ENCODE measurements at places on chromosomes 11 and 22.
A peak's percentile ranks its signal among the peaks of the same experiment; 100 is the strongest.

- DNase-seq = no peak
These were observed 1447.5 kb downstream of the BRD1 start for GRCh38 chr22:48380016-48380665.

GRCh38 chr11:76026281-76026680 is 180.0 kb downstream of the WNT11 start:
- no peak for DNase-seq

DNA sequence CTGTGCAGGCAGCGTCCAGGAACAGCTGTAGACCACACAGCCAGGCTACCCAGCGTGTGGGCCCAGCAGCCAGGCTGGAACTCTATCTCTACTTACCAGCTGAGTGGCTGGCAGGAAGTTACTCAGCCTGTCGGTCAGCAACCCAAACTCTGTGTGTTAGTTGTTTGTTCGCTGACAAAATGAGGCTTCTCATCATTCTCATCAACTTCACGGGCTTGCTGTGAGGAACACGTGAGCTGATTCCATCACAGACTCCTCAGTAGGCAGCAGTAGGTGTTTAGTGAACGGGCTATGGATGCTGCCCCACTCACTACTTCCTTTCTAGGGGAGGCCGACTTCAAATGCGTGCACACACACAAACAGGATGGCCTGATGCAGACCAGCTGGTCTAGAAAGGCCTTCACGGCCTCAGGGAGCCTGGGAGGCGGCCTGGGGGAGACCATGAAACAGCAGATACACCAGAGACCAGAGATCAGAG is 830 bp upstream of the SPDYC start:
- DNase-seq = no peak

DNA sequence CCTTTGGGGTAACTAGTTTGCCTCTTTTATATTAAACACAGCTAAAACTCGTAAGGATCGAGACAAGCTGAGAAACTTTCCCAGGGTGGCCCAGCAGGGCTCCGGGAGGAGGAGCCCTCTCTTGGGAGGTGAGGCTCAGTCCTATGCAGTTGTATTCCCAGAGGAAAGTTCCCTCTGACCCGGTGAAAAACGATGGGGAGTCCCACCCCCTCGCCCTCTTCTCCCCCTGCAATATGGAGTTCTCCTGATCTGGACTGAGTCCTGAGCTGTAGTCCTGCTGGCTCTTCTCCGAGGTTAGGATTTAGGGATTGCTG is 1.3 kb downstream of the NTM start:
- no peak for DNase-seq

GRCh38 chr11:78424334-78425270 is 7.0 kb upstream of the GAB2 start:
- no peak for DNase-seq

DNA sequence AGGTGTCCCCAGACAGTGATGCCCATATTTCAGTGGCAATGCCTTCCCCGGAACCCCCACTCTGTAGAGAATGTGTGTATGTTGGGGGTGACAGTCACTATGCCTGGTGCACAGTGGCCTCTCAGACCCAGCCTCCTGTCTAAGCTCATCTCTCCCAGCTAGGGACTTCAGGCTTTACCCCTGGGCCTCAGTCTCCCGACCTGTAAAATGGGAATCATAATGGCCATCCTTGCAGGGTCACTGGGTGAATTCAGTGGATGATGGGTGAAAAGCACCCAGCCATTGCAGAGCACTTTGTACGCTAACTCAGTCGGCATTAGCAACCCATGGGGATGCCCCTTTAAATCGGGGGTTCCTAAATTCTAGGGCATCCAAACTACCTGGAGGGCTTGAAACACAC is 18.9 kb downstream of the FGF3 start:
- DNase-seq = no peak

- DNase-seq = no peak
These were observed 17.5 kb upstream of the SHISAL1 start for GRCh38 chr22:44330188-44330743.

DNA sequence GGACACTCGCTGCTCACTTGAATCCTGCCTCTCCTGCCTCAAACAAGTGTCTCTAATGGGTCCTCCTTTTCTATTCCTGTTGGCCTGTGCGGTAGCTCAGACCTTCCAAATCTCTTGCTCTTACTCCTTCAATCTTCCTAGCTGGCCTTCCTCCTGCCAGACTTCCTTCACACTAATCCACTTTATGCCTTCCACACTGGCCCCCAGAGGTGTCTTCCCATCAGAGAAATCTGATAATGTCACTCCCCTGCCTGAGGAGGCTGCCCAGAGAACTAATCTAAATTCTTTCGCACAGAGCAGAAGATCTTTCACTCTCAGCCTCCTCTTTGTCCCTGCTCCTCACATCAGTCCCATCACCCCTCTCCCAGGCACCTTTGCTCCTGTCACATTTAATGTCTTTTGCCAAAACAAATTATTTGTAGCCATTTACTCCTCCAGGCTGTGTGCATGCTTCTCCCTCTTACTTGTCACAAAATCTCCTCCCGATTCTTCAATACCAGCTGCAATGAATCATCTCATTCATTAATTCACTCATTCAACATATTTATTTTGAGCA is 175.7 kb downstream of the MAML2 start:
- DNase-seq = no peak

GRCh38 chr11:84924154-84924692 is 702.9 kb downstream of the DLG2 start:
- DNase-seq = no peak

- peak; percentile 74 for DNase-seq
These were observed 1.2 kb downstream of the DDX17 start for GRCh38 chr22:38504731-38505540.

DNA sequence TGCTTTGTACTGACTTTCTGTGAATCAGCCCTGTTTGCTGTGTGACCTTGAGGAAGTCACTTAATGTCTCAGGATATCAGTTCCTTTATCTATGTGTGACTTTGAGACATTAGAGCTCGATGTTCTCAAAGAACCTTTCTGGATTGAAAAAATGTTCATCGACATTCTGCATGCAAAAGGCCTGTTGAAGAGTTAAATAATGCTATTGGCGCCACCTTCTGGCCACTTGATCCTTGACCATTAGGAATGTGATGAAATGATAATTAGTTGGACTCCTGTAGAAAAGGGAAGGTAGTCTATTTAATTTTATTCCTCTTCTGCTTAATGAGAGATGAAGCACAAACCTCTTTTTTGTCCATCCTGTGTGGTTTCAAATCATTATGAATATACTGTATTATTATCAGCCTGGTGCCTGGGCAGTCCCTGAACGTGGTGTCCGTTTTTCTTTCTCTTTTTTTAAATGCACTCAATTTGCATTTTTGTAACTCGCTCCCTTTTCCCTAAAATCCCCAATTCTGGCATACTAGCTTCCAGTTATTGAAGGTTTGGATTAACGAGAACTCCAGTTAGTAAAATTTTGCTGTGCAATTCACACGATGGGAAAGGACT is 20.7 kb downstream of the ELF5 start:
- peak; percentile 67 for DNase-seq

DNA sequence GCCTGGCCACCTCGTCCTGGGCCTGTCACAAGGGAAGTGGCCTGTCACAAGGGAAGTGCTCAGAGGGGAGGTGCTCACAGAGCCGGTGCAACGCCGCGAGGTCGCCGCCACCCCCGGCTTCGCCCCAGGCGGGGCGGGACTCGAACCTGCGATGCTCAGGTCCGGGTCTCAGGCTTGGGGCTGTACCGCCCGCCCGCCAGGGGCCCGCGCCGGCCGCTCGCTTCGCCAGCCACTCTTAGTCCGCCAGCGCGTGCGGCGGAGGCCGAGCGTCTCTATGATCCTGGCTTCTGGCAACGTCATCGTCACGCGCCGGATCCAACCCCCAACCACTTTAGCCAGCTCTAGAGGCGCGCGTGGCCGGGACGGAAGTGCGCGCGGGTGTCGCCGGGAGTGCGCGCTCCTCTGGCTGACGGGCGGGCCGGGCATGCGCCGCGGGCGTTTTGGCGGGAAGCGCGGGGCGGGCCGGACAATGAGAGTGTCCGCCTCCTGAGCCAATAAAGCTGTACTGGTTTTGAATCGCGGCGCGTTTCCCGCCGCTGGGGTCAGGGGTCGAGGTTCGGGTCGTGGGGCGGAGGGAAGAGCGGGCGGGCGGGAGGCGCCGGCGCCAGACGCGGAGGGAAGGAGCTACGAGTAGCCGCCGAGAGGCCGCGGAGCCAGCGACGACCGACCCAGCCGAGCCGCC is at the start of gene TRMT2A:
TSS of gene TRMT2A (minus strand) at position 276 of the 682 bp plus-strand sequence. CDS start 320 bp downstream, outside the sequence.
- peak; percentile 97 for DNase-seq

DNA sequence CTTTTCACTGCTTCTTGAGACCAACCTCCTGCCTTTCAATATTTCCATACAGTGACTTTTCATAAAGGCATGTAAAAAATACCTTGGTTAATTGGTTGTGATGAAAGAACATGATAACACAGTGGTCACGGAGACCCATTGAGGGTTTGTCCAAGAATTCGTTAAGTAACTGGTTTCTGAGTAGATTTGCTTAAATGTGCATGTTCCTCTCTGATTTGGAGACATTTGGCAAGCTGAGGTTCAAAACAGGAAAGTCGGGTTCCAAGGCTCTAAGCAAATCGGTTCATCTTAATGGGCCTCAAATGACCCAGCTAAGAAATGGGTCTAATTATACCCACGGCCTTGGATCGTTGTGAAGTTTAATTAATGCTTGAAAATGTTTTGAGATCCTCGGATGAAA is 36.9 kb upstream of the CCND1 start:
- DNase-seq = no peak

DNA sequence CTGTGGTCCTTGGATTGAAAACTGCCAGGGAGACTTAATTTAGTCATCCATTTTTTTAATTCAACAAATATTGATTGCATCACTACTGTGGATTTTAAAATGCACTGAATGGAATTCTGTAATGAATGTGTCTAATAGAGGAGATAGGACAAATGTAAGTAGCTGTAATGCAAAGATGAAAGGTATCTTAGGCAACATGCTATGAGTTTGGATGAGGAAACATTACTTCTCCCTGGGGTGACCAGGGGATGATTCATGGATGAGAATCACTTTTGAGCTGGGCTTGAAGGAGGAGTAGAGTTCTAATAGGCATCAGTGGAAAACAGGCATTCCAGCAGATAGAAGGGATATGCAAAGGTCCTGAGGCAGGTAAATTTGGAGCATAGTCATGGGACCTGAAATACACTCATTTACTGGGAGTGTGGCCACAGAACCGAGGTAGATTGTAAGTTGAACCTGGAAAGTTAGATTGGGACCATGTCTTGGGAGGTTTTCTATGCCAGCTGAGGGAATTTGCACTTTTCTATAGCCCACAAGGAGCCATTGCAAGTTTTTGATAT is 43.4 kb downstream of the PKNOX2 start:
- DNase-seq = no peak

GRCh38 chr11:118238929-118239328 is 13.2 kb downstream of the MPZL3 start:
- no peak for DNase-seq

- DNase-seq = no peak
These were observed 767.8 kb upstream of the LUZP2 start for GRCh38 chr11:23729088-23729487.

- no peak for DNase-seq
These were observed 61.3 kb upstream of the YPEL1 start for GRCh38 chr22:21796863-21797262.

DNA sequence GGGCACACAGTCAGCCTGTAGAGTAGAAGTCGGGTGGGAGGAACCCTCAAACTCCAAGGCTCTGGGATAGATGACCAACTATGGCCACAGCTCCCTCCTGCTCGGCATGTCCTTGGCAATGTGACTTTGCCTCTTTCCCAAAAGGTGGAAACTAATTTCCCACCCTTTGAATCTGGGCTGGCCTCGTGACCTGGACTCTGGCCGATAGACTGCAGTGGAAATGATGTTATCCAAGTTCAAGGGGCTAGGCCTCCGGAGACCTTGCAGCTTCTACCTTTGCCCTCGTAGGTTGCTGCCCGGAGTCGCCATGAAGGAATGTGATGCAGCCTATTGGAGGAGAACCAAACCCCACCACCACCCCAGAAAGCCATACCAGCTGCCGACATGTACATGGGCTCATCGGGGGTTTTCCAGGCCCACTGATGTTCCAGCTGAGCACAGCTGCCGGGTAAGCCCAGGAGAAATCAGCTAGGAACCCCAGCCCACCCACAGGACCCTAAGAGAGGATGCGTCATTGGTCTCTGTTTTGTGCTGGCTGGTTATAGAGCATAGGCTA is 30.4 kb downstream of the KCNJ4 start:
- DNase-seq = no peak

- DNase-seq = no peak
These were observed 43.9 kb downstream of the CCDC34 start for GRCh38 chr11:27319072-27319471.

- DNase-seq = no peak
These were observed 8.5 kb upstream of the SLC35C1 start for GRCh38 chr11:45796461-45796861.

DNA sequence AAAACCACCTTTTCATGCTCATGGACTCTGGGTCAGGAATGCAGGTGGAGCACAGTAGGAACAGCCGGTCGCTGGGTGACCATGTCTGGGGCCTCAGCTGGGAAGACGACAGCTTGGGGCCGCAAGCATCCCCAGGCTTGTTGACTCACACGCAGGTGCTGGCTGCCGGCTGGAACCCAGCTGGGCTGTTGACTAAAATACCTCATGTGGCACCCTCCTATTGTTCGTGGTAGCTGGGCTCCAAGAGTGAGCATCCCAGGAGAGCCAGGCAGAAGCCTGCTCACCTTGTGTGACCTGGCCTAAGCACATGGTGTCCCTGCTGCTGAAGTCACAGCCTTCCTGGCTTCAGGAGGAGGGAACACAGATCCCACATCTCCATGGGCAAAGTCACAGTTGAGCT is 9.4 kb downstream of the DPP3 start:
- no peak for DNase-seq

DNA sequence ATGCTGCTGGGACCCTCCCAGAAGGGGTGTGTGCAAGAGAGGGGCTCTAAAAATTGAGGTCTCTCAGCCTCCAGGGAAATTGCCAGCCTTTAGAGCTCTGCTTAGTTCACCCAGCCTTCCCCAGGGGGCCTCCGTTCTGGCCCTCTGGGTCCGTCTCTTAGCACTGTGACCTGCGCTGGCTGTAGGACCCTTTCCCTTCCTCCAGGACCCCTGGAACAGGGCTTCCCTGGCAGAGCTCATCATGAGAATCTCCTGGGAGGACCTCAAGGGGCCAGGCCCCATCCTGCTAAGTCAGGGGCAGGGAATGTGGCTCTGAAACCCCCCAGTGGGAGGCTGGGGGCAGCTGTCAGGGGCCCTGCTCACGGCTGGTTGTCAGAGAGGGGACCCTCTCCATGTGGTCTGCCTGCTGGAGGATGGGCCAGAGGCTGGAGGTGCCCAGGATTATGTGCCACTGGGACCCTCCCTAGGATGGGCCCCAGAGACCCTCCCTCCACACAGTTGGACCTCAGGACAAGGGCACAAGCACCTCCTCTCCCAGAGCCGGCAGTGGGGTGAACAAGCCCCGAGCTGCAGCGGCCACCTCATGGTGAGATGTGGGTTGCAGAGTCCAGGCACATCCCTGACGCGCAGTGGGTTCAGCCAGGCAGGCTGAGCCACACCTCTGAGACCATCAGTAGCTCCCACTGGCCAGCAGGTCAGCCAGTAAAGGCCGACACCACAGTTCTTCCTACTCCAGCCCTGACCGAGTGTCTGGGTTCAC is 27.1 kb upstream of the GAL start:
- no peak for DNase-seq

- no peak for DNase-seq
These were observed 15.8 kb downstream of the NAV2 start for GRCh38 chr11:19728436-19728835.

Data from stimulated activated CD8-positive, alpha-beta memory T cell treated with anti-CD3 and anti-CD28 coated beads, Interleukin-4, amount 100 ng/mL, for 48 hours (primary cell).